ENCODE measurements at places on chromosomes 16 and 17. TPM values are rescaled to one million over a fixed set of nuclear protein-coding genes. Genes with fewer than 3 reads are reported as not detected.

The OGFOD1 gene
- 3.2 TPM for polyA plus RNA-seq

DNA sequence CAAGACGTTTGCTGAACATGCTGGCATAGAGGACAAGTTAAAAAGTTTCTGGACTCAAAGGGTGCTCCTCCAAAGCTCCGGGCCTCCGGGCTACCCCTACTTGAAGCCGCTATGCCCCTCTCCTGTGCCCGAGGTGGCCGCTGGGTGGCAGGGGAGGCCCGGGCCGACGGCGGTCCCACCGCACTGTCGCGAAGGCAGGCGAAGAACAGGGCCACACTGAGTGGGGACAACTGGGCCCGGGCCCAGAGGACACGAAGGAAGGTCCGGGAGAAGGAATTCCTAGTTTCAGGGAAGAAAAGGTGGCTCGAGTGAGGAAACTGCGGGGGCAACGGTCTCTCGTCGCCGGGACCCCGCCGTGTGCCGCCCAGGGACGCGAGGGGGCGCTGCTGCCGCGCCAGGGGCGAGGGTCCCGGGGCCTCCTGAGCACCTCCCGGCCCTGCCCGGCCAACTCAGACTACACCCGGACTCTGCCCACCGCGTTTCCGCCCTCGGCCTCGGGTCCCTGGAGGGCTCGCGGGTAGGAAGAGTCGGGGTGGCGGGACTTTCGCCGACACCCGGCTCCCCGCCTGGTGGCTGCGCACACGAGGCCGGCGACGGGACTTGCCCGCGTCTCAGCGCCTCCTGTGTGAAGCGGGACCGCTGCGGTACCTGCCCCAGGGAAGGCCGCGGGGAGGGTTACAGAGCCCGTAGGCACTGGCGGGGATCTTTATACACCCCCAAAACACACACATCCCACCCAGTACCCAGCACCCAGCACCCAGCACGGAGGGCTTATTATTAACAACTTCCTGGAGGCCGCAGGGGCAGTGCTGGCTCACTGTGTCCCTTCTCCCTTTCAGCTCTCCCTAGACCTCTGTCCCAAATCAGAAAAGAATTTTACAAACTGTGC lies 772 bp upstream of the CHCT1 start:
- DNase-seq = peak; percentile 69

DNA sequence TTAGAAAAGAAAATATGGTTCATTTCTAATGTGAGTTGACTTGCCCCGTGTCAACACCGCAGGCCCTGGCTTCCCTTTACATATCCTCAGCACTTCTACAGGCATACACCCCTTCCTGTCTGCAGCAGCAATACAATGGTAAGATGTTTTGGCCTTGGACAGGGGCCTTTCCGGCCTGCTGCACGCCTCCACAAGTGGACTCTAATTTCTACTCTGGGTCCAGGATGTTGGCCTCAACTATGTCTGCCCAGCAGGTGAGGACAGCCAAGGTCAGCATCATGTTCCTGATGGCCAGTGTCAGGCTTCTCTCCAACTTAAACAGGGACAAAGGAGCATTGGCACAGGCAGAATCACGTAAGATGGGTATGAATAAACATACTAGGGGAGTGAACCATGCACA lies 11.0 kb downstream of the C17orf67 start:
- DNase-seq = no peak

GRCh38 chr17:59357219-59357697 lies 25.8 kb downstream of the YPEL2 start:
- no peak for DNase-seq

The GDPD1 gene
- polyA plus RNA-seq = 1.2 TPM

GRCh38 chr17:6853764-6854442 lies 22.4 kb upstream of the TEKT1 start:
- no peak for DNase-seq

GRCh38 chr16:89297910-89298545 lies 80.5 kb downstream of the ZNF778 start:
- DNase-seq = no peak

Data from pancreas (tissue), 10 donors.